ENCODE measurements at places on chromosomes 12 and 14.

GRCh38 chr14:72849222-72849621 lies 44.7 kb downstream of the DPF3 start:
- DNase-seq, result no peak

GRCh38 chr12:49748306-49748705 lies 6.9 kb downstream of the TMBIM6 start:
- DNase-seq, result no peak

GRCh38 chr12:2387103-2387834 lies 334.5 kb downstream of the CACNA1C start:
- no peak for DNase-seq

DNA sequence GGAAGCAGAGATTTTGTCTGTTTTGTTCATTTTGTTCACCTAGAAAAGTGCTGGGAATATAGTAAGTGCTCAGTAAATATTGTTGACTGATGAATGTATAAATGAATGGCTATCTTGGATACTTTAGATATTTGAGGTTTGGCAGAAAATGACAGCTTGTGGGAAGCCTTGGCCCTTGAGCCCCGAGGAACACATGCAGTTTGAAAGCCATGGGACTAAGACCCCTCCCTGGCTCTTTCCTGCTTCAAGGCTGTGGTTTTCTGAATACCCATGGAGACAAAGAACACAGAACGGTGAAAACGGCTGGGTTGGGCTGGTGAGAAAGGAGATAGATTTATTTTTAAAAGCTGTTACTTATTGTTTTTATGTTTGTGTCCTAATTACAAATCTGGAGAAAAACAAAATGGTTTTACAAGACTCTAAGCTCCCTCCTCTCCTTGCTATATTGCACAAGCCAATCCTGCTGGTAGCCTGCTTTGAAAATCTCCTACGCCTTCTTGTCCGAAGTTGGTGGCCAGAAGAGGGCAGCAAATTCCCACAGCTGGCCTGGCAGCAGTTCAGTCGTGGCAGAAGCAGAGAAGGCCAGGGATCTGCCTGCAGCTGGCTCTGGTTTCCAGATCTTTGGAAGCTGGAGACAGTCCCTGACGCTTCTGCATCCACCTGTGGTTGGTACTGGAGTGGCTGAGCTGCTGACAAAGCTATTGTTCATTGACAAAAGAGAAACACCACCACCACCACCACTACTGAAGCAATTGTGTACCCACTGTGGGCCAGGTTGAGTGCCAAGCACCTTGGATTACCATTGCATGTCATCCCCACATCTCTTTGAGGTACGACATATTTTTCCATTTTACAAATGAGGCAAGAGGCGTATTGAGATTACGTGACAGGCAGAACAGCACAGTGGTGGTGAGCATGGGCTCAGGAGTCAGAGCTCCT lies 5.2 kb upstream of the KRT85 start:
- DNase-seq, result peak; percentile 72

- no peak for DNase-seq
Observed at GRCh38 chr12:68175557-68176061, 16.1 kb upstream of the IFNG start.
